AG08396 (cell line): ENCODE measurements at places on chromosomes 7 and 10.

DNA sequence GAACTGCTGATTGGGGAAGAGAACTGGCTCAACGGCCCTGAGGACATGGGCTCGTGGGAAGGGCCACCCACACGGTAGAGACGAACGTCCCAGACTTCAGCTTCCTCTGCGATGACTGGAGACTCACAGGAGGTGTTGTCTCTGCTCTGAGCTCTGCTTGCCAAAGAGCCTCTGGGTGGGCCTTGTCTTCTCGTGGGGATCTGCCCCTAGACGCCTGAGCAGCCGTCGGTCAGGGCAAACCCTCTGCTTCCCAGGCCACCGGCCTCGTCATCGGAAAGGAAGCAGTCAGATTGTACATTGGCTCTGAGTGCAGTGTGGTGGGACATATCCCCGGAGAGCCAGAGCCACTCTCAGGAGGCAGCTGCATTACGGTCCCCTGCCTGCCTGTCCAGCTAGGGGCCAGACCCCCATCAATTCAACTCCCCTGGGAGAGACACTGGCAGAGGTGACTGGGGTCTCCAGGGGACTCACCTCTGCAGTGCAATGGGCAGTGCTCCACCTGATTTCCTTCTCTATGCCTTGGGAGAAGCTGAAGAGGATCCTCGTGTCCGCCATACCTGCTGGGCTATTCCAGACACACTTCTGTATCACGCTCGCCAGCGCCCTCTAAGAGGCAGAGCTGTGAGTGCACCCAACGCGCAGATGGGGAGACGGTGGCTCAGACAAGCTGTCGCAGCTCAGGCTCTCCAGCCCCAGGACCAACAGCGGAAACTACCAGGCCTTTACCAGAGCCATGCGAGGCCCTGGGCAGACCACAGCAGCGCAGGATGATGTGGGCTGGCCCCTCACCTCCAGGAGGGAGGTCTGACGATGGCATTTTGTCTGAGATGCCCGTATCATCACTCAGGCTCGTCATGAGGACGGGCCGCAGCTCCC is 227.4 kb downstream of the TCERG1L start:
- no peak for DNase-seq

GRCh38 chr10:14020037-14020664 is 310.6 kb downstream of the FRMD4A start:
- DNase-seq, result no peak

- no peak for DNase-seq
These were observed 56.0 kb downstream of the CALD1 start for GRCh38 chr7:134835463-134835823.

GRCh38 chr7:75870557-75871161 is 8.2 kb upstream of the RHBDD2 start:
- DNase-seq, result no peak

DNA sequence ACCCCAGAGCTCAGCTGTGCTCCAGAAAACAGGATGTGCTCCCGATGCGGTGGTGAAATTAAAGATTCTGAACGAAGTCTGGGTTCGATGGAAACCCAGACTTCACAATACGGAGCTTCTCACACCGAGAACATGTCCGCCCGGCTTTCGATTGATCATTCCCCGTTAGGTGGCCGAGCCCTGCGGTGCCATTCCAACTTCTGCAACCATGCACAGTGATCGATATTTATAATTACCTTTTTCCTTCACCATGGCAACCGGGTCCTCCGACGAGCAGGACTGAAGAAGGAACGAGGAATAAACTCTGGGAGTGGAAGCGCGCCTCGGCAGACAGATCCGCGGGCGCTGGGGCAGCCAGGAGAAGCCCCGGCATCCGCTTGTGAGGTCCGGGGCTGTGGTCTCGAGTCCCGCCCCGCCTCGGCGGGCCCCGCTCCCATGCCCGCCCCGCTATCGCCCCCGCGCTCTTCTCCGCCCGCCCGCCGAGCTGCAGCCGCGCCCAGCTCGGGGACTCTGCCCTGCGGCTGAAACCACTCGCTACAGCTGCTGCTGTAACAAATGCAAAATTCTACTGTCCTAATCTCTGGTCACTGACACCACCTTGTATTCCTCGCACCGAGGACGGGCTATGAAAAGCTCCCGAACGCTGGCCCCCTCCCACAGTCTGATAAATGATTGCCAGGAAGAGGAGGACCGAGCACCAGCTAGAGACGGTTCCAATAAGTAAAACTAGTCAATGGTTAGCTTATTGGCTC is 26.2 kb downstream of the ABLIM1 start:
- peak; percentile 54 for DNase-seq

- peak; percentile 33 for DNase-seq
These were observed at the start of gene PAX2 for GRCh38 chr10:100744987-100745881. Gene PAX2, plus strand, starts transcription at chr10:100745582. Its CDS starts 679 bp downstream, at chr10:100746261.

- DNase-seq, result peak; percentile 89
These were observed 76.1 kb upstream of the CPXM2 start for GRCh38 chr10:123967626-123968243.

DNA sequence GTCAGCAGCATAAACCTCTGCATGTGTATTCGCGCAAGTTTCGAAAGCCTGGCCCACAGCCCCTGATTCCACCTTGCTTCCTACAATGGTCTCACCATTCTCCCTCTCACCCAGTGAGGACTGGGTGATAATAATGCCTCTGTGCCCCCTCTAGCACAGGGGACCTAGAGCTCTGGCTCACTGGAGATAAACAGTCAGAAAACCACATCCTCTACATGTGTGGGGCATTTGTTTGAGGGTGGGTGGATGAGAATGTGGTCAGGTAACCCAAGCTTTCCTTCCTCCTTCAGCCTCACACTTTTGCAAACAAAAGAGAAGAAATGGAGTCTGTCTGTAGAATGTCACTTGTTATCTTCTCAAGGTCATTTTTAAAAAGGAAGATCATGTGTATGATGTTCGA is 373.5 kb downstream of the KCNMA1 start:
- no peak for DNase-seq

DNA sequence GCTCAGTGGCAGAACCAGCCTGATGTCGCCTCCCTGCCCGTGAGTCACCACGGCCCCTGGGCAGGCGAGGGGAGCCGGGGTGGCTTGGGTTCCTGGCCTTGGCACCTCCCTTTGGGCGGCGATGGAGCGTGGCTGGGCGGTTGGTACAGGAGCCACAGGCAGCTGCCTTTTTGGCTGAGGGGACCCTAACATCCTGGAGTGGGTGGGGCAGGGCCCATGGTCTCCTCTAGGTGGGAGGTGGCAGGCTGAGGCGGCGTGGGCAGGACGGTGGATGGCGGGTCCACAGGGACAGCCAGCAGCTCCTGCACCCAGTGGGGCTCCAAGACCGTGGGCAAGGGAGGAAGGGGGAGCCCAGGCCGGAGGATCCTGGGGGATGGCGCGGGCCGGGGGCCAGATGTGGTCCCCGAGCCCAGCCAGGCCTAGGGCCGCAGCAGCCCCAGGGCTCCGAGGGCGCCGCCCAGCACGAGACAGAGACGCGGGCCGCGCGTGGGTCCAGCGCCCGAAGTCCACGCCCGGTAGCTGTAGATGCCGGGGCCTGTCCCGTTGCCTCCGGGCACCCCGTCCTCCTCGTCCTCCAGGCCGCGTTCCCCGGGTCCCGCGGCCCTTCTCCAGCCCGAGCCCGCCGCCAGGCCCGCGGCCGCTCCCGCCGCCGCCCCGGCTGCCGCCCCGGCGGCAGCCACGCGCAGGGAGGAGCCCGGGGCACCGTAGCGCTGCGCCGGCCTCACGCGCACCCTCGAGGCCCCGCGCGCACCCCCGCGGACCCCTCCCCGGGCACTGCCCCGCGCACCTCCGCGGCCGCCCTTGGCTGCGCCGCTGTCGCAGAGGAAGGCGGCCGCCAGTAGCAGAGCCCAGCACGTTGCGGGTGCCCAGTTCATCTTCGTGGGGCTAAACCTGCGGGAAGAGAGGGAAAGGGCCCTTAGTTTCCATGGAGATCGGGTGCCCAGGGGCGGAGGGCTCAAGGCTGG is 1.3 kb downstream of the SPRN start:
- peak; percentile 56 for DNase-seq

GRCh38 chr7:67022511-67022910 is 25.9 kb downstream of the TYW1 start:
- DNase-seq, result no peak

DNA sequence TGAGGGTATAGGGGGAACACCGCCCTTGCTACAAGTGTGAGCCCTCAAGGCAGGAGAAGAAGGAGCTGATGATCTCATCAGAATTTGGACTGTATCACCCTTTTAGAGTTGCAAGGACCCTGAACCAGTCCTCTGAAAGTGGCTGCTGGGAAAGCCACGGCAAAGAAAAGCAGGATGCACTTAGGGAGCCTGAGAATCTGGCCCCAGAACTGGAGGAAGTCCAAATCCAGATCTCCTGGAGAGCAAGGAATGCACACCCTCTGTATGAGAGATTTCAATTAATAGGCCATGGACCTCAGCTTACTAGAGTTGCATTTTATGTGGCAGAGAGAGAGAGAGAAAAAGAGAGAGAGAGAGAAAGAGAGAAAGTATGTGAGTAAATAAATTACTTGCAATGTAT is 662.9 kb downstream of the CCSER2 start:
- DNase-seq, result no peak

DNA sequence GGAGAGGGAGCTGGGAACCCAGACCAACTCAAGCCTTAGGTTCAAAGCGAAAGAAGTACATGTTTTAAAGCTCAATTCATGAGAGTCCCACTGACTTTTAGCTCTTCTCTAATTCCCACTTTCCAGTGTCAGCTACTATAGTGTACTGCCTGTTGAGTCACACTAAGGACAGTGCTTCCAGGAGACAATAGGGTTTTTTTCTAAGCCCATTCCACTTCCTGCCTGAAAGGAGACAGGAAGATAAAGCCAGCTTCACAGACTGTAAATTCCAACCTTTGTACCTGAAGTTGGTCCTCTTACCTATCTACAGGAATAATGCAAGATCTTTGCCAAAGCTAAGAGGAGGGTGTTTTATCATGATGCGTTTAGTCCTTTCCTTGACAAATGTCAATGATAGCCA is 4.4 kb downstream of the MSRB2 start:
- no peak for DNase-seq

GRCh38 chr7:133958822-133959221 is 168.3 kb upstream of the LRGUK start:
- no peak for DNase-seq

GRCh38 chr7:53600296-53600695 is 564.9 kb downstream of the POM121L12 start:
- DNase-seq, result no peak

DNA sequence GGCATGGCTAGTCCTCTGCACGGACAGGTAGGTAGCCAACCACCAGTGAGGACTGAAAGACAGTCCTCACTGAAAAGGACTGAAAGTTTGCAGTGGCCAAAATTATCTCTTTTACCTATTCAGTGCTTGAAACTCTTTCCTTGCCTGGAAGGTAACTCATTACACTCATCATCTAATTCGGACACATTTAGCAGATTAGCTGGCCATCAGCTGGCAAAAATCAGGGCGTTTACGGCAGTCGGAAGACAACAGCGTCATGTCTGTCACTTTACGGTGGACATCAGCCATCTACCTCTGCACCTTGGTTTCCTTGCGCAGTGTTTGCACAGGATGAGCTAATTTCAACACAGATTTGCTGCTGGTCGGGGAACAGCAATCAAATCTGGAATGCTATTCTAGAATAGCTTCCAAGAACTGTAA is 740 bp downstream of the ANXA7 start:
- peak; percentile 39 for DNase-seq

- DNase-seq, result no peak
These were observed 107.3 kb downstream of the PDGFA start for GRCh38 chr7:412313-412710.

- DNase-seq, result peak; percentile 55
These were observed 12.0 kb downstream of the IFIT5 start for GRCh38 chr10:89426230-89426868.

DNA sequence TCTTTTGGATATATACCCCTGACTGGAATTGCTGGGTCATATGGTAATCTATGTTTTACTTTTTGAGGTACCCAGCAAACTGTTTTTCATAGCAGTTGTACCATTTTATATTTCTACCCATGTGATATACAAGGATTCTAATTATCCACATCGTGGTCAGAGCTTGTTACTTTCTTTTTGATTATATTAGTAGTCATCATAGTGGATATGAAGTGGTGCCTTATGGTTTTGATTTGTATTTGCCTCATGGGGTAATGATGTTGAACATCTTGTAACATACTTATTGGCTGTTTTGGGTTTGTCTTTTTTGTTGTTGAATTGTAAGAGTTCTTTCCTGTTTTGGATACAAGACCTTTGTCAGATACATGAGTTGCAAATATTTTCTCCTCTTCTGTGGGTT is 51.7 kb downstream of the MAPK8 start:
- no peak for DNase-seq

GRCh38 chr7:134315679-134316538 is 821 bp downstream of the SLC35B4 start:
- no peak for DNase-seq

- peak; percentile 69 for DNase-seq
These were observed at the start of gene MYOF for GRCh38 chr10:93482145-93482834. Gene MYOF, minus strand, starts transcription at chr10:93482334. Its CDS starts 140 bp downstream, at chr10:93482194.

- no peak for DNase-seq
These were observed 16.7 kb upstream of the LIPK start for GRCh38 chr10:88689366-88689765.

- peak; percentile 50 for DNase-seq
These were observed 151.5 kb downstream of the ANK3 start for GRCh38 chr10:60237977-60238758.

DNA sequence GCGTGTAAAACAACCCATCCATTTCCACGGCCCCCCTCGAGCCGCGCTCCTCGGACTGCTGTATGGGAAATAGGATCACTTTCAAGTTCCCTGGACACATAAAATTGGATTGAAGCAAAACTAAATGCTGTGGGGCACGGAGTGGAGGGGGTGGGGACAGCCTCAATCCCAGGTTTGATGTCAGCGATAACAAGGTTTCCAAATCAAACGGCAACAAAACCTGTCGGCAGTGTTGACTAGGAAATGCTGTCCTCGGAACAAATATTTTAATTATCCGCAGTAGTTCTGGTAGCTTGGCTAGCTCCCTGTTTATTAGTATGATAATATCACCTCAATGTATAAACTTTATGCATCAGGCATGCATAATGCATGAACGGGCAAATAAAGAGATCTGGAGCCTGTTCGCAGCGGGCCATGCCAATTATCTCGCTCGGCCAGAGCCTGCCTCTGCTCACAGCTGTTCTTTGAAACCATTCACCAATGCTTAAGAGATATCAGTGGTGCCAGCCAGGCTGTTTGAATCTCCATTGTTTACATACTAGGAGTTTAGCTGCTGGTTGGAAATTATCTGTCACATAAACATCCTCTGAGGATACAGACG is 161.1 kb downstream of the PAXIP1 start:
- DNase-seq, result no peak

GRCh38 chr7:86749741-86750665 is 106.3 kb downstream of the GRM3 start:
- no peak for DNase-seq

GRCh38 chr10:70907637-70908405 is 19.5 kb upstream of the PCBD1 start:
- no peak for DNase-seq

- no peak for DNase-seq
These were observed 230.4 kb downstream of the LRRTM3 start for GRCh38 chr10:67156239-67156638.

- no peak for DNase-seq
These were observed 56.8 kb downstream of the EPDR1 start for GRCh38 chr7:37977243-37977642.

DNA sequence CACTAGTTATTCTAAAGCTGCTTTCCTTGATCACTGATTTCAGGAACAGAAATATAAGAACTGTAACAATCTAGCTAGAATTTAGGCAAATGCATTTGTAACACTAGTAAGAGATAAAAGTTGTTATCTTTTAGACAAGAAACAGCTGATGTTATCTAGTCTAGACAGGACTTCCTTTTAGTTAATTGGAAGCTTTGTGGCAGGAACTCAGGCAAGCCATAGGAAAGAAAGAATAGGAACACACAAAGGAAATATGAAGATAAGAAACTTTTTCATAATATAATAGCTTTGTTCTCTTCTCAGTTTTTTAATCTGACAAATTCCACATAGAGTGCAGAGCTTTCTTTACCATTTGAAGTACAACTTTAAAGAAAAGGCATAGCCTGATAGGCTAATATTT is 59.0 kb upstream of the AGR3 start:
- no peak for DNase-seq
